Stimulated activated effector memory CD8-positive, alpha-beta T cell treated with anti-CD3 and anti-CD28 coated beads, Interleukin-12 subunit alpha, Interleukin-12 subunit beta, amount 100 ng/mL, for 72 hours (primary cell): ENCODE measurements at places on chromosomes 6 and 20.

GRCh38 chr20:59027741-59028320, 4.3 kb downstream of the ATP5F1E start:
- no peak for DNase-seq

DNA sequence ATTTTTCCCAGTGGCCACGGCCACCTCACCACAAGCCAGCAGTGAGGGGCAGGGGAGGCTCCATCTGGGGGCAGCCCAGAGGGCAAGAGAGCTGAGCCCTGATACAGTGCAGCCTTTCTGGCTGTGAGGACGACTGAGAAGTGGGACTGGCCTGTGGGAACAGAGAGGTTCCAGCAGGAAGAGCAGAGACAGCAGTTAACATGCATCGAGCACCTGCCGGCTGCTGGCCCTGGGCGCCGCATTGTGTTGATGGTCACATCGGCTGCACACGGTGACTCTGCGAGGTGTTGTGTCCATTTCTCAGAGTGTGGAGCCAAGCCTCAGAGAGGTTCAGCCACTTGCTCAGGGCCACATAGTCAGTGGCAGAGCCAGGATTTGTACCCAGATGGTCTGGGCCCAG, 9.8 kb downstream of the FOXS1 start:
- DNase-seq, result no peak

GRCh38 chr20:60581606-60582115, 623.4 kb downstream of the CDH26 start:
- DNase-seq, result no peak

DNA sequence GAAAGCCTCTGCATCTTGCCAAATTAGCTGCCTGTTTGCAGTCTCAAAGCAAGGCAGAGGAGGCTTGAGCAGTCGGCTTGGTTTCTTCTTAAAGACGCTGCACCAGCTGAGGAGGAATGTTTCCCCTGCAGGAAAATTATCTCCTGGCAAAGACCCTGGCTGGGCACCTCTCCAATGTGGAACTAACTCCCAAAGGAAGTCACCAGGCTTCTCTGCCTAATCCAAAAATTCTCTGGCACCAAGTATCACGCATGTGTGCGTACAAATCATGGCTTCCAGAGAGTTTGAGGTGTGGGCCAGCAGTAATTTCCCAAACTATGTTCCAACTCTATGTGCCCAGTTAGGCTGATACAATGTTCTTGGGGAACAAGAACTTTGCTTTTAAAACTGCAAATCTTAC, 176.2 kb downstream of the KIF16B start:
- no peak for DNase-seq

DNA sequence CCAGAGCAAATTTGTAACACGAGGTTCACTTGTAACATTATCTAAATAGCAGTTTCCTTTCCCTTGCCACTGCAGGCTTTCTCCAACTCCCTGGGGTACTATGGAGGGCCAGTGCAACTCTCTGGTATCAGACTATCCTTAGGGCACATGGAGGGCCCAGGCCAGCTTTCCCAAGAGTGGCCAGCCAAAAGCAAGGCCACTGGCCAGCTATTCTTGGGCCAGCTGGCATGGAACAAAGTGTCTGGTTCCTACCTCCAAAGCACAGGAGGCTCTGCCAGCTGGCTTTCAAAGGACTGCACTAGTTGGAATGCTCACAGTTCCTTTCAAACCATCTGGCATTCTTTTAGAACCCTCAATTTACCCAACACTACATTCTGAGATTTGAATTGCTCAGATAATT, 8.7 kb downstream of the RNF24 start:
- no peak for DNase-seq
